Activated T-helper 1 cell treated with Interleukin-2 at 50 U/mL for 16 hours (primary cell): ENCODE measurements at places on chromosomes 12 and 14.

GRCh38 chr12:104785886-104786285, 172.2 kb downstream of the SLC41A2 start:
- DNase-seq, result no peak

DNA sequence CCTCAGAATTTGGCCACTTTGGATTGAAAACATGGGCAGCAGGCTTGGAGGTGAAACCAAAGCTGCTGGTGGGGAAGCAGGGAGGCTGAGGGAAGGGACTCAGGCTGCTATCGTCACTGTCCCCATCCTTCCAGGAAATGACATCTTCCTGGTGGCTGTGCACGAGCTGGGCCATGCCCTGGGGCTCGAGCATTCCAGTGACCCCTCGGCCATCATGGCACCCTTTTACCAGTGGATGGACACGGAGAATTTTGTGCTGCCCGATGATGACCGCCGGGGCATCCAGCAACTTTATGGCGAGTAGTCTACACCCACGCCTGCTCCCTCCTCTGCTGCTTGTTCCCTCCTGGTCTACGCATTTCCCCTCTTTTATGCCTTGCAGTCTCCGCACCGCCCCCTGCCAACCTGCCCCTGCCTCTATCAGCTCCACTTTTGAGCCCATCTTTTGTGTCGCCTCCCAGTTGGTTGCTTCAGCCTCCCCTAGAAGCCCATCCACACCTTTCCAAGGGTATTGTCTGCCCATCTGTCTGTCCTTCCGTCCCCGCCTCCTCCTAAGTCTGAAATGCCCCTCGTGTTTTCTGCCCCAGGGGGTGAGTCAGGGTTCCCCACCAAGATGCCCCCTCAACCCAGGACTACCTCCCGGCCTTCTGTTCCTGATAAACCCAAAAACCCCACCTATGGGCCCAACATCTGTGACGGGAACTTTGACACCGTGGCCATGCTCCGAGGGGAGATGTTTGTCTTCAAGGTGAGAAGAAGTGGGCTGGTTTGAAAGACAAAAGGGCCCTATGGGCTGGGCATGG, 6.9 kb downstream of the MMP14 start:
- DNase-seq, result no peak

DNA sequence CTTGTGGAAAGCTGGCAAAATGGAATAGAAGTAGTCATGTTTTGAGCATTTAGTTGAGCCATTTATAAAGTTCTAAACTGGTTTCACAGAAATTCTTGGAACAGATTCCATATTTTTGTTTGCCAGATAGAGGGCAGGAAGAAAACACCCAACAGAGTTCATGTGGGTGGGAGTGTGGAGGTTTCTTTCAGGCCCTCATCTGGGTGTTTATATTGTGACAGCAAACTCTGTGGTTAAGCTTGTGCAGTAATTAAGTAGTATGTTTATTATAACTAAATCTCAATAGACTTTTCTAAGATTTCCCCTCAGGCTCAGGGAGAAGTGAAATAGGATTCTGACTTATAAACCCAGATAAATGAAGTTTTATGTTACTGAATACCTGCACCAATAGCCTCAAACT, 57.4 kb downstream of the SPPL3 start:
- no peak for DNase-seq

DNA sequence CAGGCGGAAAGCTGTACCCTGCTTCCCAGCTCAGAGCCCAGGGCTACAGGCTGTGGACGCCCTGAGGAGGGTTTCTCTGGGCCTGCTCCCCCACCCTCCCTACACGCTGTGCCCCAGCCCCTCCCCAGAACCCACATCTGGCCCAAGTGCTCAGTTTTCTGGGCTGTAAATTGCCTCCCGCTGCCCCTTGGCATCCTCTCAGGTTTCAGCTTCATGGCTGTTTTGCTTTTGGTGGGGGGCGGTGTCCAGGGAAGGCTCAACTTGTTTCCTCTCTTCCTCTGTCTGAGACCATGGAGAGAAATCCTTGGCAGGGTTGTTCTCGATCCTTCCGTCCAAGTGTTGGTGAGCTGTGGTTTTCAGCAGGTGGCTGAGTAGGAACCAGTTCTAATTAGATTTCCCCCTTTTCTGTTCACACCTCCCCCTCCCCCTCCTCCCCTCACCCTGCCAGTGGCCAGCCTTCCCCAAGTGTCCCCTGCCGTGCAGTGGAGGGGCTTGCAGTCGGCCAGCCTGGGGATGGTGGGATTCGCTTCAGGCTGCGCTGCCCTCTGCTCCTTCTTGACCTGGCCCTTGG, 61.8 kb downstream of the TSPAN9 start:
- DNase-seq, result no peak

DNA sequence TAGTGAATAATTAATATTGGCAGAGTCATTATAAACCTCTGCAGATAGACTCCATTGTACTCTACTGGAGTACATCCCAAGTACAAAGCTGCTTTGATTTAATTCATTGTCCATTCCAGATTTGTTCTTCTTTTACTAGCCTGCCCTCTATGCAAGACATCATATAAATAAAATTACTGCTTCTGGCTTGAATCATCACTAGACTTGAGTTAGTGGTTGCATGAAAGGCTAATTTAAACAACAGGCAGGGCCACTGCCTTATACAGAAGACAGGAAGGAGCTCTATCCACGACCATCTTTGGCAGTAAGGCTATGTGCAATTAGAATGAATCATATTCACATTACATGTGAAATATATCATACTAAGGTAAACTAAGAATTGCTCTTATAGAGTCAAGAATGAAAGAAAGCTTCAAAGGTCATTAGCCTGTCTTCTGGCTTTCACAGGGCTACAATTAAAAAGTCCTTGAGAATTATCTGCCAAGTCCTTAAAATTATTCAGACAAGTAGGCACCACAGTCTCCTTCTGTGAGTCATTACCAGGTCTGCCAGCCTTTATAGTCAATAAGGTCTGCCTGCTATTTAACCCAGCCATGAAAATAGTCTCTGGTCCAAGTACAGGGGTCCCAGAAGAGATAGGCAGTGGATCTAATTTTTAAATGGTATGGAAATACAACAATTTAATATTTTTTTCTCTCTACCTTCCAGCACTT, 631.8 kb downstream of the TMTC2 start:
- DNase-seq, result no peak

GRCh38 chr12:84075991-84076390, 836.6 kb downstream of the SLC6A15 start:
- DNase-seq, result no peak

GRCh38 chr12:116759783-116760621, 21.9 kb downstream of the RNFT2 start:
- DNase-seq, result peak; percentile 4

DNA sequence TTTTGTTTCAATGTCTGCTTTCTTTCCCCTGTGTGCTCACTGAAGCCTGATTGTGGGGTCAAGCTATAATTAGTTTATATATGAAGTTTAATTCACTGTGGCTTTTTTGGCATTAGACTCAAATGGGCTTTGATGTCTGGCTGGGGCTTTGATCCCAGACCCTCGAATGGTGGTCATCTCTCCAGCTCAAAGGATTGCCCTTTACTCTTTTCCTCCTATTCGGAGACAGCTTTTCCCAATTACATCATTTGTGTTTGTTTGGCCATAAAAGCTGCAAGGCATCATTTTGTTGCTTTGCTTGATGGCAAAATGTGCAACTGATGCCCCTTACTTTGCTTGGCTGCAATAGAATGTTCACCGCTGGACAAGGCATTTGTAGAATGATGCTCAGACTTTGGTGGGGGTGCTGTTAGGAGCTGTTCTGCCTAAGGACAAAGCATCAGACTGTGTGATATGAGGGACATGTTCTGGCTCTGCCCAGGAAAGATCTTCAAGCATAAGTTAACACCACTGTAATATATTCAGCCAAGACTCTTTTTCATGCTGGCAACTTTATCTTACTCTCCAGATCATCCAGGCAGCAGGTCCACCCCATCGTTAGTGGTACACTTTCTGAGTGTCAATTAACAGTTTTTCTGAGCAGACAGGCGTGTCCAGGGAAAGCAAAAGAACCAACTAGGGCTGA, 3.2 kb upstream of the DACT1 start:
- no peak for DNase-seq

GRCh38 chr12:53510181-53510812, 3.0 kb upstream of the NPFF start:
- DNase-seq, result no peak
